ENCODE measurements at places on chromosomes 1 and 21.

DNA sequence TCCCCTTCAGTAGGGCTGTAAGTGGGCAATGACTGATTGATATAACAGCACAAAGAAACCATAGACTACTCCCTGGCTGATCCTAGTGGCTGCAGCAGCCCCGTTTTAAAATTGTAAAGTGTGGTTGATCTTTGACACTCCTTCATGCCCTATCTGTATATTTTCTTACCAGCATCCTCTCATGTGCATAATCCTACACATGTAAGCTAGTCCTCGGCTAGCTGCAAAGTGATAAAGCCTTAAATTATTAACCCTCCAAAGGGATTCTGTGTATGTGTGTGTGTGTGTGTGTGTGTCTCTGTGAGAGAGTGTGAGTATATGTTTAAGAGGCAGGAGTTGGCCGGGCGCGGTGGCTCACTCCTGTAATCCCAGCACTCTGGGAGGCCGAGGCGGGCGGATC, 30.8 kb upstream of the CDC14A start:
- no peak for DNase-seq

DNA sequence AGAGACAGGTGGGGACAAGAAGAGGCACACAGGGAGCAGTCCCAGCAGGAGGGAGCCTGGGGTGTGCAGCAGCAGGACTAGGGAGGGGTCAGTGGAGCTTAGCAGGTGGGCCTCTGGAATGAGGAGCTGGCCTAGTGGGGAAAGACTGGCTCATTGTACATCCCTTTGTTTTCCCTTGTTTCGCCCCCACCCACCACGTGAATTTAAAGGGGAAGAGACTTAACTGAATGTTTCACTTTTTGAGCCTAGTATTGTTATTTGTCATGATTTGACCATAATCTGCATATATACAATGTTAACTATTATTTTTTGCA, 181.7 kb downstream of the DHRS3 start:
- no peak for DNase-seq

DNA sequence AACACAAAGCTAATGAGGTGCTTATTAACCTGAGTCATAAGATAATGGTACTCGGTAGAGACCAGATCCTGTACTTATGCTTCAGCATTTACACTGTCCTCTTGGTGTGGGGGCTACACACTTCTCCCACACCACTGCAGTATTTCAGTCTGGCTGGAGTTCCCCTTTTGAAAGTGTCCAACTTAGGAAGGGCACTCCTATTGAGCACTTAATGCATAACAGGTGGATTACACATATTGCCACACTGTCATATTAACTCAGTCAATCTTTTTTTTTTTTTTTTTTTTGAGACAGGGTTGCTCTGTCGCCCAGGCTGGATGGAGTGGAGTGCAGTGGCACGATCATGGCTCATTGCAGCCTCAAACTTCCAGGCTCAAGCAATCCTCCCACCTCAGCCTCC, 1.5 kb downstream of the GPATCH4 start:
- DNase-seq, result no peak

GRCh38 chr21:31198575-31198974, 145.5 kb downstream of the TIAM1 start:
- DNase-seq, result peak; percentile 11

DNA sequence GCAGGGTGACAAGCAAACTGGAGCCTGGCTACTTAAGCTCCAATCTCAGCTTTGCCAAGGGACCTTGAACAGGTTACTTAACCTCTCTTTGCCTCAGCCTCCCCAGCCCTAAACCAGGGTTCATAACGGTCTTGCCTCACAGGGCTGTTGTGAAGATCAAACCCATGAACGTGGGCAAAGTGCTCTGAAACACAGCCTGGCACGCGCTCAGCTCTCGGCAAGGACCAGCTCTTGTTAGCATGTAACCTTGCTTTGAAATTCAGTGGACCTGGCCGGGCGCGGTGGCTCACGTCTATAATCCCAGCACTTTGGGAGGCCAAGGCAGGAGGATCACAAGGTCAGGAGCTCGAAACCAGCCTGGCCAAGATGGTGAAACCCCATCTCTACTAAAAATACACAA, 24.8 kb downstream of the RAP1GAP start:
- no peak for DNase-seq
